ENCODE measurements at places on chromosomes 3 and 15. TPM values are rescaled to one million over a fixed set of nuclear protein-coding genes. Genes with fewer than 3 reads are reported as not detected.
A peak's percentile ranks its signal among the peaks of the same experiment; 100 is the strongest.

P2RY13 gene
- not detected for total RNA-seq

GRCh38 chr3:62229908-62230307 is 143.4 kb downstream of the FEZF2 start:
- peak; percentile 18 for DNase-seq

GRCh38 chr15:76056931-76057330 is 2.9 kb upstream of the TMEM266 start:
- no peak for DNase-seq

DNA sequence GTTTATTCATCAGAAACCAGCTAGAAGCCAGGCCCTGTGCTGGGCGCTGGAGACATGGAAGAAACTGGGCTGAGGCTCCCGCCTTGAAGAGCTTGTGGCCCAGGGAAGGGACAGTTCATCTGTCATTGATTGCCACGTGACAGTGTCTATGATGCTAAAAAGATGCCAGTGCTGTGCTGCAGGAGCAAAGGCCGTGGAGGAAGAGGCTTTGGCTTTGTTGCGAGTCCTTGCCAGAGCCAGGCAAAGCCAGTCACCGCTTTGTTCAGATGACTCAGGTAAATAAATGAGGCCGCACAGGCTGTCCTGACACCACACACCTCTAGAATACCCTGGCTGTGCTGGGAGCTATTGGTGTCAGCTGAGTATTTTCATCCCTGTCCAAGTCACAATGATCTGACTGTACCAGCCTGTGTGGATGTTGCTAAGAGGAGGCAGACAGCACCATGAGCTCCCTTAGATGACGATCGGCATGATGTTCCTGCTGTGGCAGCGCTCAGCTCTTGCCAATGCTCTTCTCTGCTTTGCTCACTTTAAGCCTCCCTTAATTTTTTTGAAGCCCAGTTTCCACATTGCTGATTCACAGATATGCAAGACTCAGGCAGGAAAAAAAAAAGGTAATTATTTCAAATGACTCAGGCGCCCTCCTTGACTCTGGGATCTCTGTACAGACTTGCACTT is 77.5 kb downstream of the CCNL1 start:
- DNase-seq = peak; percentile 95

DNA sequence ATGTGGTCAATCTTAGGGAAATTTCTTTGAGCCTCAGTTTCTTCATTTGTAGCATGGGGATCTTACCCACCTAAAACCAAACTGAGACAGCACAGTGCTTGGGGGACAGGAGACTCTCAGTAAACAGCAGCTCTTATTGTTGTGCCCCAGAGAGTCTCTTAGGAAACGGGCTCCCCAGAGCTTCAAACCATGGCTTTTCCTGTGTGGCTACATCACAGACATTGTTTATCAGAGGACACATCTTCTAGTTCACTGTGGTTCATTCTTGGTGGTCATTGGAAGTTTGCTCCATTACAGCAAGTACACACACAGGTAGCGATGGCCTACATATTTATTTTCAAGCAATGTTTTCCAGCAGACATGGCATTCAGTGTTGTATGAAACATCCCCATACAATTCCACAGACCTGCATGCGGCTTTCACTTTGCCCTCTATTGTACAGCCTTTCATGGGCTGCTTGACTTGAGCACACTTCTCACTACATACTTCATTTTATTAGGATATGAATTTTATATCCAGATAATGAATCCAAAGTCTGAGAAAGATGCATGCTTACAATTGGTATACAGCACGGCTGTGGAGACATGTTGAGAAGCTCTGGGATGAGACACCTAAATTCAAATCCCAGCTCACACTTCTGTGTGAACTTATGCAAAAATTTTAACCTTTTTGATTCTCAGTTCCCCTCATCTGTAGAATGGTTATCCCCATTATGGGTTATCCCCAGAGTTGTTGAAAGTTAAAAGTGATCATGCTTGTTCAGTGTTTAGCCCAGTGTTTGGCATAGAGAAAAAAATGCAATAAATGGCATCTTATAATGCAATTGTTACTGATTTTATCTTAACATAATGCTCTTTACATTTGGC is 84.8 kb upstream of the ICE2 start:
- DNase-seq = no peak

DNA sequence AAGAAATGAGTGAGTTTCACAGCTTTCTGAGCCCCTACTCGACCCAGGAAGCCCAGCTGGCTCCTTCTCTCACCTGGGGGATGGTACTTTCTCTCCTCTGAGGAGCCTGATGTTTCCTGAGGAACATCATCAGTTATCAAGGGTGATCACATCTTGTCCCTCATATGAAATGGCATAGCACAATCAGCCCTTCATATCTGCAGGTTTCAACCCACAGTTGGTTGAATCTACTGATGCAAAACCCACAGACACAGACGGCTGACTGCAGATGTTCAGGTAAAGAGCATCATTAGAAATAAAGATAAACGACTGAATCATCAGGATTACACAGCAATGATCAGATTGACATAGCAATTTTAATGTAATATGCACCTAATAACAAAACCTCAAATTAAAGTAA is 93.6 kb upstream of the OSTN start:
- DNase-seq = no peak

GRCh38 chr3:32383136-32383711 is 8.4 kb upstream of the CMTM7 start:
- DNase-seq = no peak

DNA sequence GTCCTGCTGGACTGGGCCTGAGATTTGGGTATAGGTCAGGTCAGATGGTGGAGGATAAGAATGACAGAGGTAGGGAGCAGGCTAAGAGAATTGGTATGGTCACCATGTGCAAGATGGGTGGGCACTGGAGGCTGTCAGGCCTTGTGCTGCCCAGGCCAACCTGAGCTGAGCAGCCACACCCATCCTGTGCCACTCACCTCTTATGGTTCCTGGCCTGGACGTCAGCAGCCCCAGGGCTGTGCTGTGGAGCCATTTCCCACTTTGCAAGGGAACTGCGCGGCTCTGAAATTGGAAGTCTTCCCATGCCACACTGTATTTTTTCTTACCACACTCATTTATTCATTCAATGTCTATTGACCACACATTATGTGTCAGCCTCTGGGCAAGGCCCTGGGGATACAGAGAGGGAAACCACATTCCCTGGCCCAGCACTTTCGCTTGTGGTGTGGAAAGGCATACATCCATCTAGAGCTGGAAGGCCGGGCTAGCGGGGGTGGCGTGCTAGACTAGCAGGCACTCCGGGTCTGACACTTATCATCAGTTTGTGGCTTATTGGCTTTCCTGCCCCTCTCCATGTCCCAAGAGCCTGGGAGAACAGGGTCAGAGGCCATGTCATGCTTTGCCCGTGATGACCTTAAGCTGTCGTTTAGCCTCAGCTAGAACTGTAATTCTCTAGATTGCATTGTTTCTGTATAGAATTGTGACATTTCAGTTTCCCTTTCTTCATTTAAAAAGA is 51.1 kb upstream of the POLG start:
- DNase-seq = no peak

GRCh38 chr3:34073111-34073510 is 274.7 kb downstream of the PDCD6IP start:
- no peak for DNase-seq

DNA sequence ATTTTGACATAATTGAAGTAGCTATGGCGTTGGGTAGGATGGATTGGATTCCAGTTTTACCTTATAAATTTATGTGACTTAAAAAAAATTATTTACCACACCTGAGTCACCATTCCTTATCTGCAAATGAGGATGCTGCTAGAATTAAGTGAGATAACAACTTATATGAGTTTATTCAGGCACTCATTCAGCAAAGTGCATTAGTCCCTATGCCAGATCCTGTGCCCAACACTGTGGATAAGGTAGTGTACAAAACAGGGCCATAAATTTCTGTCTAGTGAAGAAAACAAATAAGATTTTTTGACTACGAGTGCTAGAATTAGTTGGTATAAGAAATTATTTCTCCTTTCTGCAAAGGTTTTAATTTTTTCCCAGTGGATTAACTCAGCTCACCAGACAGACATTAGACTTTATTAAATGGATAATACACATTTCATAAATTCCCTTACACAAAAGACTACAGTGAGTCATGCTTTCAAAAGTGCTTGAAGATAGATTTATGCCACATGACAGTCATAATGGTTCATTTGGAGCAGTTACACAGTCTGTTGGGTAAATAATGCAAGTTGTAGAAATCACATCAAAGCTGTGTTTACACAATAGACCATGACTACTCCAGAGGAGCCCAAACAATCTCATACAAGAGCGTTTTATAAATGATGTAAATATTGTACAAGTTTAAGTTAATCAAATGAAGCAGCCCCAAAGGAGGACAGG is 129.9 kb upstream of the TGFBR2 start:
- peak; percentile 60 for DNase-seq

GRCh38 chr15:33194704-33195670 is at the start of gene FMN1:
Gene FMN1, minus strand, starts transcription at chr15:33194714. Its CDS starts 39,800 bp downstream, at chr15:33154914.
- DNase-seq = peak; percentile 97

DNA sequence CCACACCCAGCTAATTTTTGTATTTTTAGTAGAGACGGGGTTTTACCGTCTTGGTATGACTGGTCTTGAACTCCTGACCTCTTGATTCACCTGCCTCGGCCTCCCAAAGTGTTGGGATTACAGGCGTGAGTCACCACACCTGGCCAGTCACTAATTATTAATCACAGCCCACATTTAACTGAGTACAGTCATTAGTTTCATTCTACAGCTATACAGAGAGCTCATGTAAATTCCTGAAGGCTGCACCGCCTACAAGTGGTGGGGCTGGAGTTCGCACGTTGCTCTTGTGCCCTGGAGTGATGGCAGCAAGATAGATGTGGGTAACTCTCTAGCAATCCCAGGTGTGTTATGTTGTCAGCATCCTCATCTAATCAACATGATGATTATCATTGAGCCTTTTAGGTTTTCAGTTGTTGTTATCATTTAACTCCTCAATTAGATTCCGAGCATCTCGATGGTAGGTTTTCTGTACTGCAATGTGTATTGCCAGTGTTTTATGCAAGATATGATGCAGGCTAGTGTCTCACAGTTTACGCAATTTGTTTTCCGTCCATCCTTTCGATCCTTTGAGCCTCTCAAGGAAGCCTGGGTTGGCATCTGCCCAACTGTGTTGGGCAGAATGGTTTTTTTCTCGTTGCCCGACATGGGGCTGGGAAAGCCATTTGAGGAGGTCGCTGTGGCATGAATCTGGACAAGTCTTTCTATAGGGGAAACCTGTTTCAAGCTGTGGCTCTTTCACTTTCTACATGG is 216.3 kb downstream of the LPP start:
- no peak for DNase-seq

HDC gene
- total RNA-seq = not detected

DNA sequence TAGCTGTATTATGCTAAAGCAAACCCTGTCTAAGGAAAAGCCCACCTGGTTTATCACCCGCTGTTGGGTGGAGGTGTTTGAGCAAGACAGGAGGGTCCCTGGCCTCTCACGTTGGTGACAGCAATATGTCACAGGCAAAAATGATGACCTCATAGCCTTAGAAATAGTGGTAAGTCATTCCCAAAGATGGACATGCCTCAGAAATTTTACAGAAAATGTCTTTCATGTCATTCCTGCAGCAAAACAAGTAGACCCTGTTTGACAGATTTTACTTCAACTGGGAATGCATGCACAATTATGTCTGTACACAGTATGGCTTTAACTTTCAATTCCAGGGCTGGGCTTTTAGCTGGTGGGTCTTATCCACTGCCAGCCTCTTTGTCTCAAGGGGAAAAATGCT is 362.3 kb upstream of the C2CD4B start:
- no peak for DNase-seq

GRCh38 chr3:119652306-119653033 is 7.9 kb downstream of the POPDC2 start:
- DNase-seq = no peak

DNA sequence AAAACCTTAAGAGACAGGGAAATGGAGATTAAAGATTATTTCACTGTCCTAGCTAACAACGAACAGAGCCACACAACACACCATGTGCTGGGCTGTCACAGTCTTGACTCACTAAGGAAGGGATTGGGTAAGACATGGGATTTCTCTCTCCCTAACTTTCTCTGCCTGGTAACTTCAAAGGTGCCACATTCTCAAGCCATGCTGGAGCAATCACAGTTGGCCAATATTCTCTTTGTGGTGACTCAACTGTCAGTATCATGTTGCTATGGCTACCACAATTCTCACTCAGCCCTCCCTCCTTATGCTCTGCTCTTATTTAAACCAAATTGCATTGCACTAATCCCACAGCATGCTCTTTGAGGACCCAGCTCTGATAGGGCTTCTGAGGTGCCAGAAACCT is 74.0 kb downstream of the OXNAD1 start:
- DNase-seq = peak; percentile 98

- no peak for DNase-seq
These were observed 988.4 kb downstream of the TBL1XR1 start for GRCh38 chr3:176208915-176209314.

- DNase-seq = no peak
These were observed 149.0 kb downstream of the APBA2 start for GRCh38 chr15:29034593-29035335.

SEMA4B gene
- 3.2 TPM for total RNA-seq

CYP1A2 gene
- total RNA-seq = not detected

ZMYND10 gene
- total RNA-seq = 1.5 TPM

DAZL gene
- not detected for total RNA-seq

DNA sequence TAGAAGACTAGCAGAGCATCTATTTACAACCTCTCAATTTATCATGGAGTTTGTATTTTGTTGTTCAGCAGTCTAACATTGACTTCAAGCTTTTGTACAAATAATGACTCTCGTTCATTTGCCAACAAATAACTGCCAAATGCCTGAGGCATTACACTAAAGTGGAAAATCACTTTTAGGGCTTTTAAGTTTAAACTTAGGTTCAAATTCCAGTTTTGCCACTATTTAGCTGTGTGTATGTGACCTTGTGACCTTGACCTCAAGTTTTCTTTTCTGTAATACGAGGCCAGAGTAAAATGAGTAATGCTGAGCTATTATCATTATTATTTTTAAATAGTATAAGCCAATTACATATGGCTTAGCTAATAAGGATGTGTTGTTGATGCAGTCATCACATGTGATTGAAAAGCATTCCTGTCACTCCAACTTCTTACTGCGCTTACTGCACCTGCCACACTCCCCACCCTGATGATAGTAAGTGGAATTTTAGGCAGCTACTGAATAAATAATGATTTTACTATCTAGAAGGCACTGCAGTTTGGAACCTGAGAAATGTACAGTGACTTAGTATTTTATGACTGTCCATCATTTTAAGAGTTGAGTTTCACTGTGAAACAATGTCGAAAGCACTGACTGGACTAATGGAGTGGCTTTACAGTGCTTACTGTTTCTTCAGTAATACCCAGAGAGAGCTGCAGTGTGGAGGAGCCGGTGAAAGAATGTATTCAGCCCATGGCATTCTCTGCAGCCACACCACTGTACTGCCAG is 16.3 kb downstream of the ARL8B start:
- DNase-seq = peak; percentile 61

CFAP20DC gene
- 8.2 TPM for total RNA-seq

- DNase-seq = no peak
These were observed 205.8 kb upstream of the IL12A start for GRCh38 chr3:159782724-159783421.

DNA sequence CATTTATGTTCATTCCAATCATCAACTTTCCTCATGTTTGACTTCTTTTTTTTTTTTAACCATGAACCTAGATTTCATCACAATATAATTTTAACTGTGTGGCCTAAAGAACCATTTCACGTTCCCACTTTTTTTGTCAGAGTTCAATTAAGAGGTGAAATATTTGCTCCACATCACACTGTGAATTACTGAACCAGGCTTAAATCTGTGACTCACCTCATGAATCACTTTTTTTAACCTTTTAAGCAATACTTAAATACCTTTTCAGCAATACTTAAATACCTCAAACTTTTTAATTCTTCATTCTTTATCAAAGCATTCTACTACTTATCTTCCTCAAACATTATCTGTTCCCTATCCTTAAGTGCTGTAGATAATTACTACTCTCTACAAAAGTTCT is 137.6 kb downstream of the SI start:
- no peak for DNase-seq

- DNase-seq = no peak
These were observed 270.9 kb downstream of the TLE3 start for GRCh38 chr15:69826819-69827175.

Data from GM23248 (cell line).